ENCODE measurements at places on chromosomes 3 and 15.

DNA sequence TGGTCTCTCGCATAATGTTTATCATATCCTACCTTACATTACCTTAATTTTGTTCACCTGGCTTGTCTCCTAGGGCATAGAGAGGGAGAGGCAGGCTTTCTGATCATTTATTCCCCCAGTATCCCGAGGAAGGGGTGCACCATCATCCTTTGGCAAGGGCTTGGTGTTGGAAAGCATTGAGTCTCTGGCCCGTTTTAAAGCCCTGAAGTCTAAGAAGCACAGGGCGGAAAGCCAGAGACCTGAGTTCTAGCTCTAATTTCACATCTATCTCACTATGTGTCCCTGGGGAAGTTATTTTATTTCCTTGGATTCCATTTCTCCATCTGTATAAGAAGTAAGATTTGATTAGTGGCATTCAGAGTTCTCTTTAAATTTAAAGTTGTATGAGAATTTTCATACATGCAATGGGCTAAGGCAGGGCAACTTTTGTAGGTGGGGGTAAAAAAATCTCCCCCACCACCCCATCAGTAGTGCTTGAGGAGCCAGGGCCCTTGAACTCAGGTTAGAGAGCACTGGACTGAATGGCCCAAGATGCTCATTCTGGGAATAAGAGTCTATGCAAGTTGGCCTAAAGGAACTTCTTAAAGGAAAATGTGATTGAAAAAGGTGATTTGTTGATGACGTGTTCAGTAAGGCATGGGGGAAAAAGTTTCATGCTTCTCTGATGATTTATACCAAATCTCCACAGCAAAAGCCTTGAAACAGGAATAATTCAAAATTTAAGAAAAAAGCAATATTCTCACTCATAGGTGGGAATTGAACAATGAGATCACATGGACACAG is 10.1 kb downstream of the TMC3 start:
- no peak for DNase-seq

DNA sequence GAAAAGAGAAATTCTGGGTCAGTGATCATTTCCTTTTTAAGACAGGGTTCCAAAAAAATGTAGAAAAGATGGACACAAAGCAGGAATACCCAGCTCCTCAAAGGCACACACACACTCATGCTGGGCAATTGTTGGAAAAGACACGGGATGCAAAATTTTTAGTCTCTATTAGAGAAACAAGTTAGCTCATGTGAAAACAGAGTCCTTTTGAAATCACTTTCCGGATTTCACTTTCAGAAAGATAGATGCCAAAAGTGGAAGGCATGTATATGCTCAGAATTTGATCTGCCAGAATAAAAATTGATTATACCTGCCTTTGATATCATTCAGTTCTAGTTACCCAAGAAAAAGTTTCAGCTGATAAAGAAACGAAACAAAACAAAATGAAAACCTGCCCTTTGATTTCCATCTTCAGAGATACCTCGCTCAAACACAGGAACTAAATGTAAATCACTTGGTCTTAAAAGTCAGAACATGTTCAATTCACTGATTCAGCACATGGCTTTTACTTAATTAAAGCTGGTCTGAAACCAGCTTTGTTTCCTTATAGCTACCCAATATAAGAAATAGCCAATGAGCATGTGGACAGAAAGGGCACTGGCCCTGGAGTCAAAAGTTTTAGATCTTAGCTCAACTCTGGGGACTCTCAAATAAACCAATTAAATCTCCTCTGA is 52.8 kb downstream of the PLD1 start:
- no peak for DNase-seq

- DNase-seq: no peak
These were observed 332.4 kb downstream of the SATB1 start for GRCh38 chr3:18092726-18093125.

DNA sequence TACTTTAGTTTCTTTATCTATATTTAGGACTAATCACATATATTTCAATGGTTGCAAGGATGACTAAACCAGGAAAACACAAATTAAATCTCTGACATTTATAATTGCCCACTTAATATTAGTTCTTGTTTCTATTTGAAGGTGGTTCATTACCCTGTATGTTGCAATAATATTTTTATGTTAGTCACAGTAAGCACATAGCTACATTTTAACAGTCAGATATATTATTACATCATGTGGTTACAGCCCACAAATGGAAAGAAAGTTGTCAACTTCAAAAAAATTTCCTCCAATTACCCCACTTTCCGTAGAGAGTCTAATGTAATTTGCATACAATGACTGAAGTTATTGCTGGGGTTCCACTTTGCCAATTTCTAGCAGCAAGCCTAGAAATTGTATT is 114.6 kb downstream of the TUSC7 start:
- no peak for DNase-seq

GRCh38 chr15:61172325-61172724 is 56.8 kb downstream of the RORA start:
- no peak for DNase-seq

GRCh38 chr3:139308560-139308959 is 35.3 kb upstream of the MRPS22 start:
- DNase-seq: no peak

GRCh38 chr3:30226601-30227151 is 379.7 kb upstream of the TGFBR2 start:
- no peak for DNase-seq

DNA sequence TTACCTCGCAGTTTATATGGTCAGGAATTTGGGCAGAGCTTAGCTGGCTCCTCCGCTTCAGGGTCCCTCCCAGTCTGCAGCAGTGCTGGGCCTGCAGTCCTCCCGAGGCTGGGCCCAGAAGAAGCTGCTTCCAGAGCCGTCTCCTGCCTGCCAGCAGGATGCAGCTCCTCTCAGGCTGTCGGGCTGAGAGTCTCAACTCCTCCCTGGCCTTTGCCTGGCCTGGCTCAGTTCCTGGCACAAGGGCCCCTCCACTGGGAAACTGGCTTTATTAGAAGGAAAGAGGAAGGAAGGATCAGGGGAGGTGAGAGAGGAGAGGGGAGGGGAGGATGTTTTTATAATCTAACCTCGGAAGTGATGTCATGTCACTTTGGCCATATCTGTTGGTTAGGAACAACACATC is 72.8 kb downstream of the GABRG3 start:
- no peak for DNase-seq

- DNase-seq: no peak
These were observed 157.5 kb downstream of the PDZRN3 start for GRCh38 chr3:73467211-73467610.

GRCh38 chr3:185236969-185237368 is 16.9 kb downstream of the EHHADH start:
- DNase-seq: no peak

DNA sequence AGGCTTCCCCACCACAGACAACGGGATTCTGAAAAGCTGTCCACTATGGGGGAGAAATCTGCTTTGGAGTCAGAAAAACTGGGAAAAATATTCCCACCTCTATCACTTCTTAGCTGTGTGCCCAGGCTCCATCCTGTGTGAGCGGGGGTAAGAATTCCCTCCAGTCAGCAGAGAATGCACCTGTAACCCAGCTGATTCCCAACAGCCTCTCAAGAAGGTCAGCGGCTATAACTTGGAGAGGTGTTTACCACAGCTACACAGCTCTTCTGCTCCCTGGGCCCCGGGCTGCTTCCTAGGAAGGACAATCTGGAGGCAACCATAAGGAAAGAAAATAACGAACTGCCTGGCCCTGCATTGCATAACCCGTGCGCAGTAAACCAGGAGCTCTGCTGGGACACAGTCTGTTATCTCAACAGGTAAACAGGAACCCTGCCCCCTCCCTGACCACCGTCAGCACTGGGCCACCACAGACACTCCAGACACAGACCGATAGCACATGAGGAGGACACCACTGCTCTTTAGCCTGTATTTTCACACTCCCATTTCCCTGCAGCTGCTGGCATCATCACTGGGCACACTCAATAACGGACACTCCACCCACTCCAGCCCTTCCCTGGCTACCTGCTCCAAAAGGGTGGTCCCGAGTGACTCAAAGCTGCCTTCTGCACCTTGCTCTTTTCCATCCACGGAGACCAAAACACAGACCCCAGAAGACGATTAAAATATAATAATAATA is 2.1 kb downstream of the RAB43 start:
- no peak for DNase-seq

- no peak for DNase-seq
These were observed 52.2 kb upstream of the SEC22A start for GRCh38 chr3:123149525-123149924.

DNA sequence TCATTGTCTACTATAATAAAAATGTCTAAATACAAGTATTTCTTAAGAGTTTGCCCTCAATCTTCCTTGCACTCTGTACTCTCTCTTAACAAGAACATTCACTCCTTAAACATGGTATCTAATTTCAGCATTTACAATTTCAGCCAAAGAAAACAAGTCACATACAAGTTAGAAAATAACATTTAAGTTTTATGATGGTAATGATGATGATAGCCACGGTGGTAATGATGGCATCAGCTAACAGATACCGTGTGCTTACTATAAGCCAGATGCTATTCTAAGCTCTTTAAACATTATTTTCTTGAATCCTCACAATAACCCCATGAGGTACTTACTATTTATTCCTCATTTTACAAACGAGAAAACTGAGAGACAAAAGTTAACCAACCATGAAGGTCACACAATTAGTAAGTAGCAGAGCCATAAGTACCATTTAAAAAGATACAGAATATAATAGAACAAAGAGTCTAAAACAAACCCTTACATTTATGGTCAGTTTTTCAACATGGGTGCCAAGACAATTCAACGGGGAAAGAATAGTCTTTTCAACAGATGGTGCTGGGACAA is 7.4 kb downstream of the SPICE1 start:
- DNase-seq: no peak
